ENCODE measurements at places on chromosomes 11 and 22.
A peak's percentile ranks its signal among the peaks of the same experiment; 100 is the strongest.

GRCh38 chr11:126722006-126722736, 278.4 kb downstream of the KIRREL3 start:
- DNase-seq: no peak

DNA sequence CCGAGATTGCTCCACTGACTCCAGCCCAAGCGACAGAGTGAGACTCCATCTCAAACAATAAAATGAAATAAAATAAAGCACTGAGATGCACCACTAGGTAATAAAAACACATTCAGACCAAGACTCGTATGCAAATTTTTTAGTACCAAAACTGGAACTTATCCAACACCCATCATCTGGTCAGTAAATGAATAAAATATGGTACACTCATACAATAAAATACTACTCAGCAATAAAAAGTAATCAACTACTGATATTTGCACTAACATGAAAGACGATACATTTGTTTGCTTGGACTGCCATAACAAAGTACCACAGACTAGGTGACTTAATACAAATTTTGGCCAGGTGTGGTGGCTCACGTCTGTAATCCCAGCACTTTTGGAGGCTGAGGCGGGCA, 17.8 kb upstream of the POLD3 start:
- no peak for DNase-seq

GRCh38 chr22:24302591-24302990, 32.0 kb downstream of the SPECC1L start:
- DNase-seq: no peak

DNA sequence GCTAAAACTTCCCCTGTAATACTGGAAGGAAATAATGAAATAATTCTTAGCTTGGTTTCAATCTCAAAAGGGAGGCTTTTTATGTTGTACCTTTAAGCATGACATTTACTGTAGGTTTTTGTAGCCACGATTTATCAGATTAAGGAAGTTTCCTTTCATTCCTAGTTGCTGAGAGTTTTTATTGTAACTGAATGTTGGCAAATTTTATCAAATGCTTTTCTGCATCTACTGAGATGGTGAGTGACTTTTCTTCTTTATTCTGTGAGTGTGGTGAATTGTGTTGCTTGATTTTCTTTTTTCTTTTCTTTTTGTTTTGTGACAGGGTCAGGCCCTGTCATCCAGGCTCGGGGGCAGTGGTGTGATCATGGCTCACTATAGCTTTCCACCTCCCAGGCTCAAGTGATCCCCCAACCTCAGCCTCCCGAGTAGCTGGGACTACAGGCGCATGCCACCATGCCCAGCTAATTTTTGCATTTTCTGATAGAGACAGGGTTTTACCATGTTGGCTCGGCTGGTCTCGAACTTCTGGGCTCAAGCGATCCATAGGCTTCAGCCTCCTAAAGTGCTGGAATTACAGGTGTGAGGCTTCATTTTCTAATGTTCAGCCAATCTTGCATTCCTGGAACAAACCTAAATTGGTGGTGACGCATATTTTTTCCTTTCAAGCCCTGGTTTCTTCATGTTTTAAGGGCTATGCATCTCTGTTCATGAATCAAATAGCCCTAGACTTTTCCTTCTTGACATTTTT, 26.2 kb downstream of the SUSD2 start:
- no peak for DNase-seq

DNA sequence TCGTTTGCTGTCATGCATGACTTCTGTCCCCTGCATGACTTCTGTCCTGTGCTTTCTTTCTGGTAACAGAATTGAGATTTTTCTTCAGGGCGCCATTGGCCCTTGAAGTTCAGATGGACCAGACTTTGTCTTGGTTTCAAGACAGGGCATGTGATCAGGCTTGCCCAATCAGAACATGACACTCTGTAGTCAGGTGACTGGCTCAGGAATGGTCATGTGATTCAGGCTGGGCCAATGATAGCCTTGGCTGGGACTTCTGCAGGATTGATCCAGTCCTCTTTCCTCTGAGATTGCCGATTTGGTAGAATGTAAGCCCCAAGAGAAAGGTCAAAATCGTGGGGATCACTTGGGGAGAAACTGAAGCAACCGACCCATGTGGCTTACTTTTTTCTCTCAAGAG, 90.5 kb upstream of the ALX4 start:
- DNase-seq: no peak

- DNase-seq: no peak
Measured at GRCh38 chr11:75982309-75982708, 167.3 kb downstream of the UVRAG start.

DNA sequence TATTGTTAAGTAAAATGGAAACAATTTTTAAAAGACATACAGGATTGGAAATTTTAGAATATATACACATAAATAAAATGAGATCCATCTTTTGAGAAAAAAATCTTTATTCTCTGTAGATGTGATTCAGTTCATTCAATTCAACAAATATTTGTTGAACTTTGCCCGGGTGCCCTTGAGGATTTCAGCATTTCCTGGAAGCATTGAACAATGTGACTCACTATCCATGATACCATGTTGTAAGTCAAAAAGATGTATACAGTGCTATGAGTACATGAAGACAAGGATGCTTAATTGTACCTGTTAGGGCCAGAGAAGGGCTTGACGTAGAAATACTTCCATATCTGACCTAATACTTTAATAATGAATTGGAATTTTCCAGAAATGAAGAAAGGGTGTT, 353.7 kb downstream of the METTL15 start:
- DNase-seq: no peak

GRCh38 chr11:124536520-124536919, 6.9 kb downstream of the OR8B12 start:
- DNase-seq: no peak

- DNase-seq: no peak
Measured at GRCh38 chr11:104957280-104957679, 11.1 kb downstream of the CASP4 start.

GRCh38 chr22:17566776-17567175, 3.5 kb downstream of the SLC25A18 start:
- no peak for DNase-seq

- DNase-seq: no peak
Measured at GRCh38 chr11:22479208-22479607, 141.0 kb downstream of the SLC17A6 start.

DNA sequence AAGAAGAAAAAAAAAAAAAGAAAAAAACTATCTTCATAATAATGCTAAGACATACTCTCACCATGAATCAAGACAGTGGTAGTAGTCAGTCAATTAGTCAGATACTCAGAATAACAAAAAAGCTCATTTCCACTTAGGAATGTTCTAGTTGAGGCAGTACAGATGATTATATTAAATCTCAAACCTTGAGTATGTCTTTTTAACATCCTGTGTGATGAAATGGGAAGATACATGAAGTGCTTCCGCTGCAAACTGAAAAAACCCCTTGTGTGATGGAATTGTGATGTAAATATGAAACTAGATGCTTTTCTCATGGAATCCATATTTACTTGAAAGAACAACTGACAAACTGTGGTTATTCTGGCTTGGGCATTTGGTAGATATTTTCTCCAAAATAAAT, 13.7 kb downstream of the AMOTL1 start:
- no peak for DNase-seq

DNA sequence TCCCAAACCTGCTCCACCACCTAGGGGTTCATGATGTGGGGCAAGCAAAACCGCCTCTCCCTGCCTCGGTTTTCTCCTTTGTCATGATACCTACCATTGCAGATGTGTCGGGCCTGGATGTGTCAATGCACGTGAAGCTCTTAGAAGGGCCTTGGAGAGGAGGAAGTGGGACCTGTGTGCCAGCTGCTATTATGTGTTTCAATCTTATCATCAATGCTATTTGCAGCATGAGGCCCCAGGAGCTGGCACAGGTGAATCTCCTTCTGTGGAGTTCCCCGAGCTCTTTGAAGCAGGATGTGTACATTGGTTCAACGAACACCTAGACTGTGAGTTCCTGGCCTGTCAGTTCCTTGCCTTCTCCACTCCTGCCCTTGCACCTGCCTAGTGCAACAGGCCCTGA, 331.6 kb downstream of the CTTN start:
- no peak for DNase-seq

GRCh38 chr11:92253945-92254344, 29.3 kb downstream of the FAT3 start:
- DNase-seq: no peak

GRCh38 chr11:76380159-76380976, 564 bp downstream of the THAP12 start:
- peak; percentile 19 for DNase-seq

DNA sequence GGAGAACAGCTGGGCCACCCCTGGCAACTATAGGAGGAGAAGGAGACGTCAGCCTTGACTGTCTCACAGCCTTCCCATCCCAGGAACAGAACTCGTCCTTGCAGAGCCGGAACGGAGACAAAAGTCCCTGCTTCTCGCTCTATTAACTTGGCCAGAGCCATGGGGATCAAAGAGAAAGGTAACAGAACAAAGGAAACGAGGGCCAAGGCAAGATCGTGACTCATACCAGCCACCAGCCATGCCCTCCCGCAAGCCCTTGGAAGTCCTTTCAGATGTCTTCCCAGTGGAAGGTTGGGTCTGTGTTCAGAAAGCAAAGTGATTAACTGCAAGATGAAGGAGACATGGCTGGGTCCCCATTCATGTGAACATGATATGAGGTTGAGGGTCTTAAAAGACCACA, 64.7 kb downstream of the PDE2A start:
- DNase-seq: no peak

- no peak for DNase-seq
Measured at GRCh38 chr22:21599053-21599893, 30.5 kb downstream of the YDJC start.

DNA sequence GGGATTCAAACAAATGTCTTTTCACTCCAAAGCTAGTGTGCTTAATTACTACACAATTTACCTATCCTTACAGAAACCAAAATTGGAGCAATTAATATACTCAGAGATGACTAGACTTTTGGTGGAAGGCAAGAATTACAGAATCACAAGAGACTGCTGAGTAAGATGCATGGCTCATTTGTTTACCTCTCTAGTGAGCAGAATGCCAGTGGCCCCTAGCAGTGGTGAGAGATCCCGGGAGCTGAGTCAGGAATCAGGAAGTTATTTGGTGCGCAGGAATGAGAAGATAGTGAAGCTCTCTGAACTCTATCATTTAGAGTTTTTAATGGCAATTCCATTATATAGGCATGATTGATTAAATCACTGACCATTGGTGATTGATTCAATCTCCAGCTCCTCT, 188.9 kb upstream of the SESN3 start:
- DNase-seq: no peak

GRCh38 chr11:78347956-78348355, 69.7 kb downstream of the GAB2 start:
- no peak for DNase-seq

GRCh38 chr11:111166598-111166997, 78.9 kb upstream of the POU2AF2 start:
- DNase-seq: no peak

DNA sequence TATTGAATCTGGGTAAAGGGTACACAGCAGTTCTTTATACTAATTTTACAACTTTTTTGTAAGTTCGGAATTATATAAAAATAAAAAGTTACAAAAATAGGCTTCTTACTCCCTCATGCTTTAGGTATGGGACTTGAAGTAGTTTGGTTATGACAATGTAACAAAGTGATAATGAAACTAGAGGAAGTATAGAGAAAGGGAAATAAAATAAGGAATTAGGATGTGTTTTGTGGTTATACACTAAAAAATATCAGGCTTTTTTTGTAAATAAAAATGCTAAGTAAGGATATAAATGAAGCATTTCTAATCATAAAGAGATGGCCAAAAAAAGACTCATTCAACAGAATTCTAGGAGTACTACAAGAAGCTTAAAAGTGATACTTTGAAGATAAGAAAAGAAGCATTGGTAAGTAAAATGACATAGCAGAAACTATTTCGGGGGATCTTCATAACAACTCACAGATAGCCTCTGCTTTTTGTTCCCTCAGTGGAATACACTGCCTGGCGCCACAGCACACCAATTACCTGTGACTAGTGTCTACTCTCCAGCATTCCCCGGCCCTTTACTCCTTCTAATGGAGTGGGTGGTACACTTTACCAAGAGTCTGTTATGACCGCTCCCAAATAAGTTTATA, 322.7 kb upstream of the PITPNB start:
- no peak for DNase-seq

DNA sequence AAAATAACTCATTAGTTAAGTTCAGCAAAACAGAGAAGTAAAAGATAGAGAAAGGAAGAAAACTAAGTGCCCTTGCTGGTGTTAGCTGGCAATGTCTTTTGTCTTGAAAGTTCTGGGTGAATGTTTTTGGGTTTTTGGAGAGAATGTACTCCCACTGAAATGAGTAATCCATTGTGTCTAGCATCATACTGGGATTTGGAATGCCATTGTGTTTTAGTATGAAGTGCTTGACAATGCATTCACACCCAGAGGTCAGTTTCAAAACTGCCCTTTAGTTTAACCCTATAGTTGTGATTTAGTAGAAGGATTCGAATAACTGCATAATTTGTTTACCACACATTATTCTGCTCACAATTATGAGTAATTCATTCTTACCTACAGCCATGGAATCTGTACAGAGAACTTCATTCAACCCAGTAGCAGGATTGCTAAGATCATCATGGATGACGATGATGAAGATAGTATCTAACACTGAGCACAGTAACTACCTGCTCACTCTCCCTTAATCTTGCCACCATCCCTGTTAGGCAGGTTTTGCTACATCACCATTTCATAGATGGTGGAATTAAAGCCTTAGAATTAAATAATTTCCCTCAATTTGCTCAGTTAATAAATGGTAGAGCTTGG, 33.9 kb downstream of the MAML2 start:
- no peak for DNase-seq

- no peak for DNase-seq
Measured at GRCh38 chr11:118696673-118697226, 17.3 kb upstream of the TREH start.

DNA sequence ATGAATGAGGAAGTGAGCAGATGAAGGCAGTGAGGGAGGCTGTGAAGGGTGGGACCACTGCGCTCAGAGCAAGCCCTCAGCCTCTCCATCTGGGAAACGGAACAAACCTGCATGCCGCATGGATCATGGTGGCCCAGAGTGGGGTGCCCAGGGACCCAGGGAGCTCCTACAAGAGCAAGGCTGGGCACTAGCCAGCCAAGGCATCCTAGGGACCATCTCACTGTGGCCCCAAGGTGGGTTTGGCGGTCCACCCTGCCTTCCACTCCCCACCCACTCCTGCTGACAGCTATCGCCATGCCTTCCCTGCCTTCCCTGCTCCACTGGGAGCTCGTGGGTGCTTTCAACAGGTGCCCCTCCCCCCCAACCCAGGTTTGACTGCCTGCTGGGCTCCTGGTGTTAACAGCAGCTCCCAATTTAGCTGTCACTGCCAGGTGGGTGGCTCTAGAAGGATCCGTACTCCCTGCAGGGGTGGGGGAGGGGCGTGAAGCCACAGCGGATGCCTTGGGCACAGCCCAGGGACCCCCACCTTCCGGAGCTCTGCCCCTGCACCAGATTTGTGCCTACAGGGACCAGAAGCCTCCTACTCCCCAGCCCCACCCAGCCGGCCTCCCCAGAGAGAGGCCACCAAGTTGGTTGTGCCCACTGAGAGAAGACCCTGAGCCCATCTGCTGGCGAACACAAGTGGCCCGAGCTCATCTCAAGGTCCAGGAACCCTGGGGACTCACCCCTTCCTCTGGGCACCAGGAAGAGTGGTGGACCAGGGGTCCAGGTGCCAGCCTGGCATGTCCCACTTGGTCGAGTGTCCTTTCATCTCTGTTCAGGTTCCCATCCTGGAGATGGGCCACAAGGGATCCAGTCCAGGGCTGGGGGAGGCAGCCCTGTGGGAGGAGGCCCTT, 29.7 kb upstream of the PRODH start:
- DNase-seq: no peak

Measured in left renal pelvis (tissue), 4 donors.